ENCODE measurements at places on chromosomes 5 and 9.
A peak's percentile ranks its signal among the peaks of the same experiment; 100 is the strongest.

- no peak for DNase-seq
Measured at GRCh38 chr5:63743096-63743798, 219.0 kb downstream of the HTR1A start.

DNA sequence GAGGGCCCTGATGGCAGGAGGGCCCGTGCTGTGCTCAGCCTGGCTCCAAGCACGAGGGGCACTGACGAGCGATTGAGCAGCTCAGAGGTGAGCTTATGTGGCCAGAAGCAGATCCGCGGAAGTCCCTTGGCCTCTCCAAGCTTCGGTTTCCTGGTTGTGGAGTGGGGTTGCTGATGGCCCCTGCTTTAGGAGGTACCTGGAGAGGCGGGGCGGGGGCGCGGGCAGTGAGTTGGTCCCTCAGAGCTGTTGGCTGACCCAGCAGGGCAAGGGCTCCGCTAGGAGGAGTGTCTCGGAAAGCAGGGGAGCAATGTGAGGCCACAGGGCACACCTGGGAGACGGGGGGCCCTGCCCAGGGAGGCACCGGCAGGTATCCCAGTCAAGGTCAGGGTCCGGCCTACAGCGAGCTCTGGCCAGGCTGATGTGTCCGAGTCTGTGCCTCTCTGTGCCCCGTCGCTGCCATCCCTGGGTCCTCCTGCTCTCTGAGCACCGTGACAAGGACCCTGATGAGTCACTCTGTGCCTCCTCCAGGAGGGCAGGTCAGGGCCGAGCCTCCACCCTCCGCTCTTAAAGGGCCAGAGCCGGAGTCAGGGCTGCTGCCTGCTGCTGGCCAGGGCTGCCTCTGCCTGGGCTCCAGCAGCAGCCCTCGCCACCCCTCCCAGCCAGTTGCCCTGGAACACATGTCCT is 14.8 kb downstream of the NCS1 start:
- DNase-seq = peak; percentile 51

DNA sequence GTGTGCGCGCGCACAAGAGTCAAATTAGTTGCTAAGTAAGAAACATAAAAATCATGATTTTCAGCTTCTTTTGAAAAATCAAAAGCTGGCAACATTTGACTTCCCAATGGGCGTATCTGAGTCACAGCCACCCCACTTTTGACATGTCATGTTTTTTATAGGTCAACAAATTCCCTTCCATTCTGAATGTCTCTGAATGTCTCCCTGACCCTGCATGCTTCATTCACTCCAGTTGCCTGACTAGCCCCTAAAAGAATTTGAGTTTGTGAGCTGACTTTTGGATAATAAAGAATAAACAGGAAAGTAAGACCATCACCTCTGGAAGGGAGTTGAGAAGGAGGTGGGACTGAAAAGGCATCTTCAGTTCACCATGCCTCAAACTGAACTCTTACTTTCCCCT is 20.2 kb upstream of the GLIS3 start:
- no peak for DNase-seq

- no peak for DNase-seq
Measured at GRCh38 chr9:13020146-13021040, 245.6 kb downstream of the LURAP1L start.

GRCh38 chr9:114493521-114494184 is 11.6 kb downstream of the WHRN start:
- DNase-seq = no peak

GRCh38 chr5:37121465-37121864 is 127.7 kb downstream of the CPLANE1 start:
- no peak for DNase-seq

GRCh38 chr9:34458959-34459340 is 345 bp downstream of the DNAI1 start:
- DNase-seq = no peak

DNA sequence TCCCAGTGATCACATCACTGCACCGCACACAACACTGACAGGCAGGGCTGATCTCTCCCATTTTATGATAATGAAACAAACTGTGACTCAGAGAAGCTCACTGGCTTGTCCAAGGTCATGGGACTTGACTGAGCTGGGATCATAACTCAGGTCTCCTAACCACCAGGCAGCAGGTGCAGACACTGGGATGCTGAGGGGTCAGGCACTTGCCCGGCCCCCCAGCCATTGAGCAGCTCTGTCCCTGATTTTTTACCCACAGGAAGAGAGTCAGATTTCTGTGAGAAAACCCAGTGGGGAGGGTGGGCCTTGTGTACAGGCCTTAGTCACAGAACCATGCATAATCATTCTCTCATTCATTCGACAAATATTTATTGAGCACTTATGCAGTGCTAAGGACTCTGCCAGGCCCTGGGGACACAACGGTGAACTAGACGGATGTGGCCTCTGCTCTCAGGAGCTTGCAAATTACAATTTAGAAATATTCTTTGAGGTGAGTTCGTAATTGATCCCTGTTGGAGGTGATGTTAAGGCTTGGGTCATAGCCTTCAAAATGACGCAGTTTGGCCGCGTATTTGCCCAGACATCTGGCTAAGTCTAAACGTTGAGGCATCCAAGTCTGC is 54.5 kb upstream of the TGFBR1 start:
- no peak for DNase-seq

- DNase-seq = no peak
Measured at GRCh38 chr9:95085036-95085770, 232.3 kb downstream of the FANCC start.

DNA sequence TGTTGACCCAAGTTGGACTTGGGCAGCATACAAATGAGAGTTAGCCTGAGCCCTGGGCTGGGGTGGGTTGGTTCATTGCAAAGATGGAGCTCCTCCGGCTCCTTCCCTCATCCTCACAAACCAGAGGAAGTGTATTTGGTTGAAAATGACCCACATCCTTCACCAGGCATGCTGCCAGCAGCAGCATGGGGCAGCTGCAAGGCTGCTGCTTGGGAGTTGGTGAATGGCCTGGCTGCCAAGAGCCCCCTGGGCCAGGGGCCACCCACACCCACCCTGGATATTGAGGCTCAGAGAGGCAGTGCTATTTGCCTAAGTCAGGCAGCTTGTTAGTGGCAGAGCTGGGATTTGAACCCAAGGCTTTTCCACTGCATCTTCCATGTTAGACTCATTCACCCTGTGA is 29.5 kb downstream of the PPARGC1B start:
- DNase-seq = no peak

- DNase-seq = no peak
Measured at GRCh38 chr9:137722481-137722880, 103.7 kb downstream of the EHMT1 start.

DNA sequence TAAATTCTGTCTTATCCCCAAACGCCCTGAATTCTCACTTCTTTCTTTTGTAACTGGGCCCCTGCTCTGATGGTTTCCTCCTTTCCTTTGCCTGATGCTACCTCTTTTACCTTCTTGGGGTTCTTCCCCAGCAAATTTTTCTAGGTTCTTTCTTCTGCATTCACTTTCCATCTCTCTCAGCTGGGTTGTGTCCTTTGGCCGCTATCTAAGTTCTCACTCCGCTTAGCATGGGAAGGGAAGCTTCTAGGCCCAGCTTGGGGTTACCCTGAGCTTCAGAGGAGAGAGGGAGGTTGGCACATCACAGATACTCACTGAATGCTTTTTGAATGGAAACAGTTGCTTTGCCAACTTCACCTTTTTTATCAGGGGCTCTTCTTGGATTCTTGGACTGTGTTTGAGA is 17.0 kb downstream of the PALM2AKAP2 start:
- DNase-seq = no peak

DNA sequence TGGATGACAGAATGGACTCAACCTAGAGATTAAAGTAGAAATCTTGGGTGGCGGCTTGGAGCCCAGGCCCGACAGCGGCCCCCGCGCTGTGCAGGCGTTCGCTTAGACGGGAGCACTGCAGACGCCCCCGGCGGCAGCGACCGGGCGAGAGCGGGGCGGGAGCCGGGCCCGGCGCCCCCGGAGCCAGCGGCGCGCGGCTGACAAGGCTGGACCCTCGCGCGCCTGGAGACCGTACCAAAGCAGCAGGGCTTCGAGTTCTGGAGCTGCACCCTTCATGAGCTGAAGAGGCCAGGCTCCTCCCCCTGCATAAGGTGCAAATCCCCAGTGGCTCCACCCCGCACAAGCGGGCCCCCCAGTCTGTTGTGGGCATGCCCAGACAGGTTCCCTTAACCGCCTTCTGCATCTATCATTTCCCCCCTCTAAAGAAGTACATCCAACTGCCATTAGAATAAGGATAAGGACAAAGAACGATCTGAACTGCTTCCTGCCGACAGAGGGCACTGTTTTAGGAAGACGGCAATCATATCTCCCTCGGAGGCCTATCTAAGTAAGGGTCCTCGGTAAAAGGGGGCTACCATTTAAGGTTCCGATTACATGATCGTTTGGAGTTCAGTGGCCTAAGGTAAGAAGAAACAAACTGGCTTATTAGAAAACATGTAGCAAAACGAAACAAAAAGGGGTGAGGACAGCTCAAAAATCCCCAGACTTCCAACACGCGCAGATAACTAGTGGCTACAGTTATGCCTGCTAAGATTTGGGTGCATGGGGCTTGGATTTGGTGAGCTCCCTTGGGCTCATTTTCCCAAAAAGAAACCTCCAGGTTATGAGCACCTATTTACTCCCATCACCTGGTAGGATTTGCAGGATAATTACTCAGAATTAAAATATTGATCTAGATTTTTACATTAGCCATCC is 66.3 kb downstream of the RGMB start:
- DNase-seq = no peak

- DNase-seq = no peak
Measured at GRCh38 chr5:96788112-96788749, 19.5 kb downstream of the ERAP1 start.

GRCh38 chr9:17462869-17463464 is 115.9 kb upstream of the SH3GL2 start:
- DNase-seq = no peak

DNA sequence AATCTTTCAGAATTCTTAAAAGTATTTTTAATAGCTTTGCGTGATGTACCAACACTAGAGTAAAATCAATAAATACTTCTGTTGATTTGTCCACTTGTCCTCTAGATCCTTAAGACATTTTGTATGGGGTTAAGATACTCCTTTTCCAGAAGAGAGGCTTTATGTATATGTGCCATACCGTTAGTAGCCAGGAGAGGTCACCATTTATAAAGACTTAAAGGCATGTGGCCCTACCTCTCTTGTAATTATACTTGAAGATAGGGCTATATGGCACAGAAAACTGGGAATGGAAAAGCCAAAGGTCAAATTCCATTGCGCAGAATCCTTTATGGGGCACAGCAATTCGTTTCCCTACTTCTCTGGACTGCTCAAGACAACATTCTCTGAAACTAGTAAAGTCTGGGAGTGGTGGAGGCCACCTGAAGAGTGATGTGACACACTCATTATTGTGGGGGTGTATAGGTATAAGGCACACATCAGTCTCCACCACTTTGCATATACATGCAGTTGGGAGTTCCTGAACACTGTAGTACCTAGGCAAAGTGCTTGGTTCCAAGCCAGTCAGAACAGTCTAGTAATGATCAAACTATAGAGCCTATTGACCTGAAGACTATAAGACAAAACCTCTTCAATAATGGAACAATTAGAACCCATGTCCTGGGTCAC is 140.1 kb upstream of the FBXL17 start:
- no peak for DNase-seq

GRCh38 chr5:9519537-9519936 is 26.3 kb downstream of the SEMA5A start:
- DNase-seq = no peak

DNA sequence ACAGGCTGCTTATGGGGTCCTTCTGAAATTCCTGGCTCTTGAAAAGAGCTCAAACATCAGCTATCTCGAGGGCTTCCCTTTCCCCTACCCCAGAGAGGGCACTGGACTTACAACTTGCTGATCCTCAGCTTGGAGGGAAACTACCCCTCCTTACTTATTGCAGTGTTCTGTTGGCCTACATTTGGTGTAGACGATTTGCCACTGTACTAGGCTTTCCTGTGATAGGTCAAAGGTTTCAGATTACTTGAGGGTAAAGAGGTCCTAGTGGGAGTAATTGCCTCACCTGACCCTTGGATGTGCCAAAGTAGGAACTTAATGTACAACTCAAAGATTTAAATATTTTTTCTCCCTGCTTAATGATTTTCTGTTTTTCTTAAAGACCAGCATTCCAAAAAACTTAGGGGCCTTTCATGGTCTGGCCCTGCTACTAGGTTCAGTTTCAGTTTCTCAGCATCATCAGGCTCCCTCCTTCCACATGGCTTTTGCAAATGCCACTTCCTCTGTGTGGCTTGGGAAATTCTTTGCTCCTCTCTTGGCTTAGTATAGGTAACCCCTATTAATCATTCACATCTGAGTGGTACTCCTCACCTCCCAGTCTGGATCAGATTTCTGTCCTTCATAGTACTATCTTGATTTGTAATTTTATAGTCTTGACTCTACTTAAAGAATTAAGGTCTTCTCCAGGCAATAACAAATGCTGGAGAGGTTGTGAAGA is 32.4 kb downstream of the CYSTM1 start:
- no peak for DNase-seq

GRCh38 chr9:99027443-99027842 is 77.5 kb upstream of the TGFBR1 start:
- no peak for DNase-seq

- DNase-seq = no peak
Measured at GRCh38 chr5:147617711-147618350, 108.0 kb upstream of the DPYSL3 start.

GRCh38 chr9:29769019-29769418 is 2195.7 kb upstream of the C9orf72 start:
- DNase-seq = no peak

Data from breast epithelium (tissue), 4 donors.